ENCODE measurements at places on chromosomes 3 and 15.
A peak's percentile ranks its signal among the peaks of the same experiment; 100 is the strongest.

GRCh38 chr3:9349321-9350117 is 13.3 kb upstream of the THUMPD3 start:
- DNase-seq = peak; percentile 64

- no peak for DNase-seq
Observed at GRCh38 chr3:21825684-21826083, 74.7 kb upstream of the ZNF385D start.

DNA sequence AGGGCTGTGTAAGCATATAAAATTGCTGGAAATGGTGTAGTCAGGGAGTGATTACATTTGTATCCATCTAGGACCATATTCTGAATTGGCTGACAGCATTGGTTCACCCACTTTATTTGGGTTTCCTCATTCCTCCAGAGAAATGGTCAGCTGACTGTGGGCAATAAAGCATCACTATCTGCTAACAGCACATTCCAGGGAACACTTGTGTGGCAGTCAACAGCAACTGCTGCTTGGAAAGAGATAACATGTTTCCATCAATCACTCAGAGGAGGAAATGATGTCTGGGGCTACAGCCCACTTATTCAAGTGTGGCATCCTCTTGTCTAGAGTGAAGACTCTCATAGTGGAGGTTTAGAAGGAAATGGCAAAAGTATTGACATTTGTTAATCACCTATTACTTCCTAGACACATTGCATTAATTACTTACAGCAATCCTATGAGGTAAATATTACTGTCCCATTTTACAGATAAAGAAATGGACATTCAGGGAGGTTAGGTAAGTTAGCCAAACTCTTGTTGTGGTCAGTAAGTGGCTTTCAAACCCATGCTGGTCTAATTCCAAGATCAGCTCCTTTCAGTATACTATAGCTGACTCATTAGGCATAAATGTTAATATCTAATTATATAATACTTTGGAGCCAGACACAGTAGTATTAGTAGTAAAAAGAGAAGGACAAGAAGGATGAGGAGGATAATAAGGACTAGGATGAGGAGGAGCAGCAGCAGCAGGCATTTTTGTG is 247.8 kb downstream of the ALCAM start:
- peak; percentile 21 for DNase-seq

- DNase-seq = no peak
Observed at GRCh38 chr3:72666447-72666755, 181.8 kb downstream of the SHQ1 start.

DNA sequence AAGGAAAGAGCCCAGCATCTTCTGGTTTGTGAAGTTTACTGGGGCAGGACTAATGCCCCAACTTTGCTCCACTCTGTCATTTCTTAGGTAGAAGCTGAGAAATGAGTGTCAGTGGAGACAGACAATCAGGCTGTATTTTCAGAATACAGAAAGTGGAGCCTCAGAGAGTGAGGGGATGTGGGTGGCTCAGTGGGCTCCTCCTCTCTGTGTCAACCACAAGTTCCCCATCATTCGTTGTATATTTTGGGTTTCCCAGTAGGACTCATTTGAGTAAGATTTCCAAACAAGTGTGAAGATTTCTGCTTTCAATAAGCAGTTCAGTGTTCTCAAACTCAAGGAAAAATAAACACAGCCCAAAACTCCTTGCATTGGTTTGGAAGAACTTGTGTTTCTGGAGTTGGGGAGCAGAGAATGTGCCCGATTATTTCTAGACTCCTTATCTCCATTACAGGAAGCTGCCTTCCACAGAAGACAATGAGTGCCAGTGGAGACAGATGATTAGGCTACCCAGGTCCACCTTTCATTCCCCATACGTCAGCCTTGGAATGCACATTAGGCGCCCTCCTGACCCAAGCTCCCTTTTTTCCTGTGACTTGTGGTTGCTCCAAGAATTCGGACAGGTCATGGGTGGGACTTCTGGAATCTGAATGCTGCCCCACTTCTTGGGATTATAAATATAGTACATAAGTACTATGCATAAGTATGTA is 792.1 kb upstream of the LMCD1 start:
- no peak for DNase-seq

DNA sequence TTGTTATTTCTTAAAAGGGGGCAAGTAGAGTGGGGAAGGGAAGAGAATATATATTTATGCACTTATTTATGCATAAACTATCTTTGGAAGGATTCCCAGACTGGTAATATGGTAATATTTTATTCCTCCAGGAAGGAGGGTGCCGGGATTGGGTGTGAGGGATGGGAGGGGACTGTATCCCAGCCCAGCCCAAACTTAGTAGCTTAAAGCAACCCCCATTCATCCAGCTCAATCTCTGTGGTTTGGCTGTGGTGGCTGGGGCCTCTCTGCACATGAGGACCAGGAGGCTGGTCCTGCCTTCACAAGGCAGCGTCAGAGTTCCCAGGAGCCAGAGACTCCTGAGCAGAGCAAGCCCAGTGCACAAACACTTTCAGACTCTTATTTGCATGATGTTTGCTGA is 48.4 kb downstream of the CCNL1 start:
- DNase-seq = no peak

- no peak for DNase-seq
Observed at GRCh38 chr3:177994976-177995375, 541.3 kb upstream of the KCNMB2 start.

DNA sequence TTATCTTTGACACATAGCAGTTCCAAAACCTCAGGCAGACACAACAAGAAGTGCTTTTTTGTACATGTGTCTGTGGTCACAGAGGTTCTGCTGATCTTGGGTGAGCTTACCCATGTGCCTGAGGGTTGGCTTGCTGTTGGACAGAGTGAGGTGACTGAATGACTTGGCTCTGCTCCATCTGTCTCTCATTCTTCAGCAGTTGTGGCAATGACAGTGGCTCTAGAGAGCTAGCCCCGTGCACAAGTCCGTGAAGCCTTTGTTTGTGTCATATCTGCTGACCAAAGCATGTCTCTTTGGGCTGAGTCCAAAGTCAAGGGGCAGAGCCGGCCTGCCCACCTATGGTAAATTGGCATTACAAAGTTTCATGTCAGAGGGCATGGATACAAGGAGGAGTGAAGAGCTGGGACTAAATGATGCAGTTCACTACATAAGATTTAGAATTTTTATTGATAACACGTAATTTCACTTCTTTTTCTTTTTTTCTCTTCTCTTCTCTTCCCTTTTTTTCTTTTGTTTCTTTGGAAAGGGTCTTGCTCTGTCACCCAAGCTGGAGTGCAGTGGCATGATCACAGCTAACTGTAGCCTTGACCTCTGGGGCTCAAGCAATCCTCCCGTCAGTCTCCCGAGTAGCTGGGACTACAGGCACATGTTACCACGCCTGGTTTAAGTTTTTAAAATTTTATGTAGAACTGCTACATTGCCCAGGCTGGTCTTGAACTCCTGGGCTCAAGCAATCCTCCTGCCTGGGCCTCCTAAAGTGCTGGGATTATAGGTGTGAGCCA is 77.9 kb downstream of the ITPR1 start:
- DNase-seq = no peak

GRCh38 chr3:172285844-172286243 is 162.4 kb downstream of the GHSR start:
- peak; percentile 58 for DNase-seq

DNA sequence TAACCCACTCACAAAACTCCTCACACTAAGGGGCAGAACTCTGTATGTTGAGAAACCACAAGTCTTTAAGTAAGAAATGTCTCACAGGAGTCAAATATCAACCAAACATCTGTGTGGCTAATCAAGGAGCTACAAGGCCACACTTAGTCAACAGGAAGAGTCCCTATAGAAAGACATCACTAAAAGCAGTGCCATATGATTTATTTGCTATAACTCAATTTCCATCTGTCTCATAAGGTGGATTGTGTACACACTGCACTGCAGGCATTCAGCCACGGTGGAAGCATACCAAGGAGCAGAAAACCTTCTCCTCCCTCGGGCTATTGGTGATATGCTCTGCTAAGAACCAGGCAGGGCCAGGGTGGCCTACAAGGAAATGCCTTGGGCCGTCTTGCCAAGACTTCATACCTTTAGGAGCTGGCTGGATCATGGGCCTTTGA is 197.6 kb upstream of the CFAP20DC start:
- no peak for DNase-seq

GRCh38 chr3:107275511-107275910 is 101.7 kb upstream of the CCDC54 start:
- DNase-seq = no peak

DNA sequence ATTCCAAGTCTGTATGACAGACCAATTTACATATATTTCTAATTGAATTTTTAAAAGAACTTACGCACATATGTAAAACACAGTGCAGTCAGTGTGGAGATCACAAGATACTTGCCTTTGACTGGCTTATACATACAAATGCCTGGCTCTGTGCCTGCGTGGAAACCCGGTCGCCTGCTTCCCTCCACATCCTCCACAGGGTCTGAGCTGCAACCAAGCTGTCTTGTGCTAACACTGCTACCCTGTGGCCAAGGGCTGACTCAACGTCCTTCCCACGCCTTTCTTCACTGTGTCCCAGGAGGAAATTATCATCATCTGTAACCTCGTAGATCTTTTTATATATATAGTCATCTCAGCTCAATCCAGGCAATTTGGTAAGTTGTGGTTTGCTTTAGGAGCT is 117.0 kb downstream of the WNT7A start:
- no peak for DNase-seq

DNA sequence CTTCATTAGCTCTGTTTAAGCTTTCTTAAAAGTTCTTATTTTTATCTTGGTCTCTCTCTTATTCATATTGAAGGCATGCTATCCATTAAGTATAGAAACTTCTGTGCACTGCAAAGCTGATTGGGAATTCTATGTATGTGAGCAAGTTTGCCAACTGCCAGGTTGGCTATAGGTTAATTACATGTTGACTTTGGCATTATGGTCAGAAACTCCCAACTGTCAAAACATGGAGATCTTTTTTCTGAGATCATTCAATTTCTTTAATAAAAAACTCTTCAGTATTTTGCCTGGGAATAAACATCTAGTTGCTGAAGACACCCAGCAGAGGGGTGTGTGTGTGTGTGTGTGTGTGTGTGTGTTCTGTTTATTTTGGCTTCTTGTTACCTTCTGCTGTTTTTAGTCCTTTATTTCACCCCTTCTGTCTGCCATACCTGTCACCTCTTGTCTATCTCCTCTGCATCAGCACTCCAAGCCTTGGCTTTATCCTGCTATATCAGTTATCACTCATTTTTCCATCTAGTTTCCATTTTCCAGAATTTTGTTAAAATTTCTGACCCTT is 1.3 kb upstream of the ARL14 start:
- no peak for DNase-seq

DNA sequence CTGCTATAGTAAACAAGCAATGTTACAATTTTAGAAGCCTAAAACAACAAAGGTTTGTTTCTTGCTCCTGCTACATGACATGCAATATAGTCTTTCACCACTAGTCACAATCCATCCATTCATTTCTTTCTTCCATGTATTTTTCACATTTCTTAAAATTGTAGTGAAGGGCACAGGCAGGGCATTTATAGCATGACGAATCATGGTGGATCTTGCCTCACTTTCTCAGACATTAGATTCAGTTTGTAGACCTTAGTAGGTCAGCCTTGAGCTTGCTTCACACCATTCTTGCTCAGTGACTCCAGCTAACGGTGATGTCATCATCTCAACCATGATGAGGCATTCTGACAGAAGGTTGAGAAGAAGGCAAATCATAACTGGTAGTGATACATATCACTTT is 546.8 kb downstream of the TBL1XR1 start:
- peak; percentile 5 for DNase-seq

GRCh38 chr15:65344214-65344913 is 33.4 kb downstream of the IGDCC3 start:
- DNase-seq = no peak

GRCh38 chr3:45462522-45463265 is 74.3 kb downstream of the LARS2 start:
- DNase-seq = no peak

DNA sequence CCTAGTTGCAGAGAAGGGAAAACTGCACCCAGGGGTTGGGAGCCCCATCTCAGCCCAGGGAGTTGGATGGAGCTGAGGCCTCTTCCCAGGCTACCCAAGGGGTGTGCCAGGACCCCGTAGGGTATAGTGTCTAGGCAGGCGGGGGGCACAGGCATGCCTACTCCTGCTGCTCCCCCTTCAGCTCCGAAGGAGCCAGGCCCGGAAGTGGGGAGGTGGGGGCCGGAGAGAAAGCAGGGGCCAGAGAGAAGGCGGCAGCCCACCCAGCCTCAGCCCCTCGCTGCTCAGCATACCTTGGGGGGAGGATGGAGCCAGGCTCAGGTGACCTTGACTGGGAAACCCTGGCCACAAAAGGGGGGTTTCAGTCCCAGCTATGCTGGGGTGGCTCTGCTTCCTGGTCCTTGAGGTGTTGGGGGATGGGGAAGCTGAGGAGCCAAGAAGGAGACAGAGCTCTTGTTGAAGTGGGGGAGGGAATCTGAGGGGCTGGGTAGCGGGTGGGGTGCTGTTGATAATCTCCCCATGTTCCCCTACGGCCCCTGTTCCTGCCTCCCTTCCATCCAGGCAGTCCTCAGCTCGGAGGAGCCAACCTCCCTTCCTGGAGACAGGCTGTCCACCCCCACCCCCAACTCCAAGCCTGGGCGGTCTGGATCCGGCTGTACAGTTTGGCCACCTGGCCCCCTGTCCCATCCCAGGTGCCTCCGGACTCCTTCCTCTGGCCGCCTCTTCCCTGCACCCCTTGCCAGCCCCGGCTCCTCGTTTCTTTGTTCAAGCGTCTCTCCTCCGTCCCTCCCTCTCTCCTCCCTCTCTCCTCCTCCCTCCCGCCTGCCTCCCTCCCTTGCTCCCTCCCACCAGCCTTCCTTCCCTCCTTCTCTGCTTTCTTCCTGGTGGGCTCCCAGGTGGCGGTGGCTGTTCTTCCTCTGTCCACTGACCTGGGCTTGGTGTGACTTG is 1.7 kb downstream of the SEMA3F start:
- peak; percentile 47 for DNase-seq

DNA sequence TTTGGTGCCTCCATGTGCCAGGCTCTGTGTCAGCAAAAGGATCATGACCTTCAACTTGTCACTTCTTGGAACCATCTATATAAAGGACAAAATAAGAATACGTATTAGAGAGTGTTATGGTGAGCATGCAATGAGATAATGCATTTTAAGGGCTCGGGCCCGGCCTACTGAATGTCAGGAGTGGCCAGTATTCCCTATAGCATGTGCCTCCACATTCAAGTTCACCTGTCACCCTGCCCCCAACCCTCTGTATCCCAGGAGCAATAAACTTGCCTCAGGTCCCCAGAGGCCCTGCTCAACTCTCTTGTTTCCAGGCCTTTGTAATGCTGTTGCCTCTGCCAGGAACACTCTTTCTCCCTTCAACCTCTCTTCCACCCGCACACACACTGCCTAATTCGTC is 90.2 kb upstream of the SLC6A11 start:
- no peak for DNase-seq

- no peak for DNase-seq
Observed at GRCh38 chr3:126656371-126657134, 1.6 kb upstream of the TXNRD3 start.

GRCh38 chr3:11721479-11721878 is 77.8 kb upstream of the VGLL4 start:
- peak; percentile 32 for DNase-seq

GRCh38 chr3:193314161-193314560 is 64.4 kb downstream of the ATP13A5 start:
- no peak for DNase-seq

GRCh38 chr3:181719991-181720680 is 8.4 kb downstream of the SOX2 start:
- DNase-seq = no peak

GRCh38 chr15:52370010-52370409 is 74.4 kb upstream of the MYO5C start:
- DNase-seq = no peak
